ENCODE measurements at places on chromosomes 6 and 20.
A peak's percentile ranks its signal among the peaks of the same experiment; 100 is the strongest.

- no peak for DNase-seq
Observed at GRCh38 chr6:153424719-153425400, 293.8 kb upstream of the RGS17 start.

DNA sequence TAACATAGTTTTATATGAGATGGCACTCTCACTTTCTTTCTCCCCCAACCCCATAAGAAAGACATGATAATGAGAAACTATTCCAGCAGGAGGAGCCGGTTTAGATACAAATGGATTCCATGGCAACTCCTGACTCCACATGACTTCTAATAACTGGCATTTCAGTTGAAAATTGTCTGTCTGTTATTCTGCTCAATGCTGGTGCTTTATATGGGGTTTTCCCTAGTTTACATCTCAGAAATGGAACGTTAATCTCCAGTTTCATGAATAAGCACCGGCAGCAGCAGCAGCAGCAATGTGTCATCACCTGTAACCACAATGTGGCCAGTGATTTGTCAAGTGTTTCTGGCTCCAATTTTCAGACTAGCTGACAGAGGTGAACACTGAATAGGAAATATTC, 8.0 kb upstream of the SIM1 start:
- DNase-seq, result no peak

DNA sequence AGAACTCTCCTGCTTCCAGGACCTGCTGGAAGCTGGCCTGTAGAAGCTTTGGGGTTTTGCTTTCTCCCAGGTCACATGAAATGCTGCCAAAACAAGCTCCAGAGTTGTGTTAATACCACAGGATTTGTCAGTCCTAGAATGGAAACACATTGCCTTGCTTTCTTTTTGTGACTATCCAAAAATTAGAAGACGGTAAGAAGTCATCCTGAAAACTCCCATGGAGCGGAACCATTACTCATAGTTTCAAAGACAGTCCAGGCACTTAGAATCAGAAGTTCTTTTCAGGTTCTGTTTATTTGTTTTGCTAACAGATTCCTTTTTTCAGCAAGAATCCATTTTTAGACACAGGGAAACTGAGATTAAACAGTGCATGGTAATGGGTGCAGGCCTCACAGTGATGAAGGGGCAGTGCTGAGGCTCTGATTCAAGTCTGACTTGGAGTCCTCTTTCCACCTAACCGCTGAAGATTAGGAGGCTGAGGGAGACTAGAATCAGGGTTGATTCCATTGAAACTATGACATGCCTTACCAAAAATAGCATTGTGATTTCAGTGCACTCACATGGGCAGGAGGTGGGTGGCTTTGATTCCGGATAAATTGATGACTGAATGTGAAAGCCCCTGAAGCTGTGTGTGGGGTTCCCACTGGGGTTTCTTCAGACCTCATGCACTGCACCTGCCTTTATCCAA, 72.2 kb upstream of the NAA20 start:
- DNase-seq, result no peak

- DNase-seq, result no peak
Observed at GRCh38 chr6:24019830-24020229, 106.2 kb upstream of the NRSN1 start.

GRCh38 chr6:47834196-47834595, 52.4 kb downstream of the OPN5 start:
- DNase-seq, result no peak

DNA sequence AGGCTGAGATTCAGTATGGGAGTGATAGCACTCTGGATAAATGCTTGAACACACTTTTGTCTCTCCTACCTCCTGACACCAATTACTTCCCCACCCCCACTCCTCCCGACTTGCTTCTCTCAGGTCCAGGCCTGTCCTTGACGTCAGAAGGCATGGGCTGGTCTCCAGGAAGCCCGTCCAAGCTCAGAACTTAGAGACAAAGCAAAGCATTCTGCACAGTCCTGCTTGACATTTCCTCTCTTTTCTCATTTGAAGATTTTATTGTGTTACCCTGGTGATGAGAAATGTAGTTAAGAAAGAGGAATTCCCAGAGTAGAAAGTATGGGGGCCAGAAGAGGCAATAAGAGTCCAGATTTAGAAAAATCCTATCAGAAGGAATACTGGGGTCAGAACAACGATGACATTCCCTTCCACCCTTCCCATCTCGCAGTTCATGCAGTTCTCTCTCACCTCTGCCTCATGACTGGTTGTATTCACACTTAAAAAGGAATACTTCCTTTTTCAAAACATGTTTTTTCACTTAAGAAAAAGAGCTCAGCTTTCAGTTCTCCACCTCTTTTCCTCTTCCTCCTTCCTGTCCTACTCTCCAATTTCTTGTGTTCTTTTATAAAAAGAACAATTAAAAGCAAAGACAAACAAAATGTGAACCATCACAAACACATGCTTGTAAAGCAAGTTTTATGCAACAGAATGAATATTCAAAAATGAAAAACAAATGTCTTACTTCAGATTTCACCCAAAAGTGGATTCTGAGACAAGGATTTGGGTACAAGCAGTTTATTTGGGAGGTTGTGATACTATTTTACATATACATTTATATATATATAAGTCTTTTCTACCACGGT, 18.5 kb upstream of the FAM184A start:
- DNase-seq, result no peak

GRCh38 chr6:78864957-78865356, 2.4 kb upstream of the IRAK1BP1 start:
- DNase-seq, result no peak

DNA sequence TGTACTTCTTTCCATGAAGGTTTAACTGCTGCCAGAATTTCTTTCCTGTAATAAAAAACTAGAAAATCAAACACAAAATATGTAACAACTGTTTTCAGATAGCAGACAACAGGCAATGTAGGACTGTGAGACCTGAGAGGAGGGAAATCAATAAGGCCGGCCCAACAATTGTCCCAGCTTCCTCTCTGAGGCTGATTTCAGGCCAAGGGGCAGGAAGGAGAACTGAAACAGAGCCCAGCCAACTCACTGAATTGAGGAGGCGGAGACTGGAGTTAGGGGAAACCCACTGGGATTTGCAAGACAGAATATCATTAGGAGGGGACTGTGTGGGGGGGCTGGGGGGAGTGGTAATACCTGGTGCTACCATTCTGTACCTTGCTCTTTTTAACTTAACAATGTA, 42.2 kb downstream of the FLRT3 start:
- no peak for DNase-seq

- no peak for DNase-seq
Observed at GRCh38 chr6:147715035-147715434, 206.5 kb downstream of the SAMD5 start.

GRCh38 chr20:36624068-36624943, 18.7 kb downstream of the RAB5IF start:
- no peak for DNase-seq

GRCh38 chr20:14049111-14049510, 53.8 kb downstream of the MACROD2 start:
- no peak for DNase-seq

DNA sequence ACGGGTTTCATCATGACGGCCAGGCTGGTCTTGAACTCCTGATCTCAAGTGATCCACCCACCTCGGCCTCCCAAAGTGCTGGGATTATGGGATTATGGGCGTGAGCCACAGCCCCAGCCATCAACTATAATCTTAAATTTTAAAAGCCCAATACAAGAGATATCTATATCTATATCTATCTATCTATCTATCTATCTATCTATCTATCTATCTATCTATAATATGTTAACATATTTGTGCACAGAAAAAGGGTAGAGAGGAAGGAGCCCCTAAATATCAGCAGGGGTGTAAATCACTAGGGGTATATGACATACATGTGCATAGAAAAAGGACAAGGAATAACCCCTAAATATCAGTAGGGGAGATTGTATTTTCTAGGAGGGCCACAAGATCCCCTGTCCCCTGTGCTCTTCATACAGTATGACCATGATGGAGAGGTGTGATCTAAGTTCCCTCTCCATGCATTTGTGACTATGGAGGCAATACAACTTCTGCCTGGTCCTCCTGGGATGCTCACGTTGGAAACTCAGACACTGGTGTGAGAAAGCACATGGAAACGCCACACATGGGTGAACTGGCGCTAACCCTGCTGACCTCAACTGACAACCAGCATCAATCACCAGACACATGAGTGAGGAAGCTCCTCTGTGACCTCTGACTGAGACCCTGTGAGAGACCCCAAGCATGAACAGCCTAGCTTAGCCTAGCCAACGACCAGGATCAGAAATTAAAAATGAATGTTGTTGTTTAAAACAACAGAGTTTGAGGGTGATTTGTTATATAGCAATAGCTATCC, 1.2 kb upstream of the SPATS1 start:
- no peak for DNase-seq

DNA sequence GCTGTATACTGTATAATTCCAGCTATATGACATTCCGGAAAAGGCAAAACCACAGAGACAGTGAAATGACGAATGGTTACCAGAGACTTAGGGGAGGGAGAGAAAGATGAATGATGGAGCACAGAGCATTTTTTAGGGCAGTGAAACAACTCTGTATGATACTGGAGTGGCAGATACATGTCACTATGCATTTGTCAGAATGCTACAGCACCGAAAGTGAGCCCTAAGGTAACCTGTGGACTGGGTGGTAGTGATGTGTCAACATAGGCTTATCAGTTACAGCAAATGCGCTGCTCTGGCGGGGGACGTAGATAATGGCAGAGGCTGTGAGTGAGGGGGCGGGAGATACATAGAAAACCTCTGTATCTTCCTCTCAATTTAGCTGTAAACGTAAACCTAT, 201.3 kb upstream of the SSTR4 start:
- DNase-seq, result no peak

DNA sequence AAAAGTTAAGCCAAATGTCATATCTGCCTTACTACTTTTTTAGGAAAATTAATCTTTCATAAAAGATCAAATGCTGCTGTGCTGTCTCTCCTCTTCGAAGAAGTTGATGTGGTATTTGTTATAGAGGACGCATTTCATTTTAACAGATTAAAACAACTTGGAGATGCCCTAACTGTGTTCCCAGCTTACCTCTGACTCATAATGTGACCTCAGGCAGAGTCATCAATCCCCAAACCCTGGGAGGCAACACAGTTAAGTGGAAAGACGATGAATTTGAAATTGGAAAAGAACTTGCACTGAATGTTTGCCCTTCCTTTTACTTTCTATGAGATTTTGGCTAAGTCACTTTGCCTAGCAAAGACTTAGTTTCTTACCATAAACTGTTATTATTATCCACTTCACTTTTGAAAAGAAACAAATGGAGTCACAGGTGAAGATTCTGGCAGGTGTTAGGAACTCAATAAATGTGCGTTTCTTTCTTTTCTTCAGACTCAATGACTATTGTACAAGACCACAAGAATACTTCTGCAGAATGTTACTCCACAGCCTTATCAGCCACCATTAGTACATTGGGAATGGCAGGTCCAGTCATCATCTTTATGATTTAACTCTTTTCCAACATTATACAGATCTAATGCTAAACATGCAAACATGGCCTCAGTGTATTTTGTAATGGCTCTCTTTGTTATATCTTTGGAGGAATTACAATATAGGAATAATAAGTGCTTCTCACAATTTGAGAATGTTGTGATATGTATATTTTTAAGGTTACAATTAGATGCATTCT, 102.6 kb downstream of the COL21A1 start:
- DNase-seq, result no peak

DNA sequence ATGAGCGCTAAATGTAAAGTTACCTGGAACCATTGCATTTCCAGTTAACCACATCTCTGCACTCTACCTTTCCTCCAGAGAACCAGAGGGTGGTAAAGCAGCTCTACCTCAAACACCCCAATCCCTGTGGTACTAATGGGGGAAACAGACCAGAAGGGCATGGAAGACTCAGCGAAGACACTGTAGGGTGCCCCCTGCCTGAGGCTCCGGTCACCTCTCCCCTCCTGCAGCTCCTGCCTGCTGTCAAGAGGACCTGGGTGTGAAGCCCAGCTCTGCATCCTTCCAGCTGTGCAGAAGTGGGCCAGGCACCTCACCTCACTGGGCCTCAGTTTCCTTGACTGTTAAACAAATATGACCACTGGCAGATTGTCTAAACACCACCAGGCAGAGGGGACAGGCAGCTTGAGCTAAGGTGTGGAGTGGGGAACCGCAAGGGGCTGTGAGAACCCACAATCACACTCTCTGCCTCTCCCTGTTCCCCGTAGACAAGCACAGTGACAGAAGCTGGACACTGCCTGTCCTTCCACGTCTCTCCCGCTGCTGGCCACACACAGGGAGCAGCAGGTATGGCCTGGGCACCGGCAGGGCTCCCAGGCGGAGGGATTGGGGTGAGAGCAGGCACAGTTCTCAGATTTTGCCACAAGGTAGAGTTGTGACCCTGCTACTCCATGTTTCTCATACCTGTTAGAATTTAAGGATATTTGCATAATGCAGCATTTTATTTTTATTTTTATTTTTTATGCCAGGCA, 9.1 kb upstream of the BPIFA2 start:
- DNase-seq, result no peak

- DNase-seq, result peak; percentile 48
Observed at GRCh38 chr6:3355358-3356055, 96.8 kb downstream of the PSMG4 start.

DNA sequence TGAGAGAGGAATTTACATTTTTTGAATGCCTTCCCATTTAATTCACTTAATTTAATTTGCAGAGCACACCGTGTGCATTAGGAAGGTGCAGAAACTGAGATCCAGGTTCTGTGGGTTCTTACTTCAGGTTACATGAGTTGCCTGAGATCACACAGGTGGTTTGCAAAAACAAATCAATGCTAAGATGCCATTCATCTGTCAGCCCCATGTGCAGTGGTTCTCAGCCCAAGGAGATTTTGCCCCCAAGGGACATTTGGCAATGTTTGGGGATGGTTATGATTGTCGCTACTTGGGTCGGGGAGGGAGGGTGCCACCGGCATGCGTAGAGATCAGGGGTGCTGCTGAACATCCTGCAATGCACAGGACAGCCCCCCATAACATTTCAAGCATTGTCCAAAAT, 34.6 kb downstream of the BANF2 start:
- no peak for DNase-seq

- DNase-seq, result no peak
Observed at GRCh38 chr6:25883991-25884390, 9.9 kb upstream of the SLC17A3 start.

- no peak for DNase-seq
Observed at GRCh38 chr6:166614589-166614988, 12.5 kb downstream of the RPS6KA2 start.

GRCh38 chr6:49634836-49635218, 1.8 kb downstream of the RHAG start:
- DNase-seq, result no peak

GRCh38 chr6:56793938-56794337, 151.2 kb upstream of the DST start:
- DNase-seq, result no peak

DNA sequence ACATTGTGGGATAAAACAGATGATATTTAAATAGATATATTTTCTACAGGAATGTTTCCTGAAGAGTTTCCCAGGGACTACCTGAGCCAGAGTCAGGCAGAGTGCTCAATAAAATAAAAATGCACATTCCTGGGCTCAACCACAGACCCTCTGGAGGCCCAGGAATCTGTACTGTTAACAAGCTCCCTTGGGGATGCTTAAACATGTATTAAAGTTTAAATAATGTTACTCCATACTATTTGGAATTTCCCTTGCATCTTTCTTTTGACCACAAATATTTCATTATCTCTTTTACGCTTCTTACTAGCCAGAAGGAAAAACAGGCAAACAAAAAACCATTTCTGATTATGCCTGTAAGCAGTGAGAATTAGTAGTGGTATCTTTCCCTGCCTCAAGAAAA, 42.3 kb downstream of the GPR63 start:
- no peak for DNase-seq

Measured in CD4-positive, alpha-beta T cell treated with Interleukin-21 for 1 hour (primary cell).